Cardiac fibroblast (primary cell): ENCODE measurements at places on chromosomes 5 and 9.

DNA sequence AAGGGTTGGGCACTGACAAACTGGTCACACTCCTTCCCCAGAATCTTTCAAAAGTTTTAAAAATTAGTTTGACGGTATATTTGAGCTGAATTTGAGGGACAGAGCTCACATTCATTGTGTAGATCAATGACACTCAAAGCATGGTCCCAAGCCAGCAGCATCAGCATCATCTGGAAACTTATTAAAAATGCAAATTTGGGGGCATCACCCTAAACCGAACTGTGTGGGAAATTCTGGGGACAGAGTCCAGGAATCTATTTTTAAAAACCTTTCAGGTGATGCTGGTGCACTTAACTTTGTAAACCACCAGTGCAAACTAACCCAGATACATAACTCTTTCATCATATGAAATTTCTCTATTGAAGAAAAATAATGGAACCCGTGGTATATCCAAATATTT is 58.1 kb upstream of the MTAP start:
- no peak for DNase-seq

GRCh38 chr5:165617491-165617890 is 2112.1 kb downstream of the MAT2B start:
- no peak for DNase-seq

DNA sequence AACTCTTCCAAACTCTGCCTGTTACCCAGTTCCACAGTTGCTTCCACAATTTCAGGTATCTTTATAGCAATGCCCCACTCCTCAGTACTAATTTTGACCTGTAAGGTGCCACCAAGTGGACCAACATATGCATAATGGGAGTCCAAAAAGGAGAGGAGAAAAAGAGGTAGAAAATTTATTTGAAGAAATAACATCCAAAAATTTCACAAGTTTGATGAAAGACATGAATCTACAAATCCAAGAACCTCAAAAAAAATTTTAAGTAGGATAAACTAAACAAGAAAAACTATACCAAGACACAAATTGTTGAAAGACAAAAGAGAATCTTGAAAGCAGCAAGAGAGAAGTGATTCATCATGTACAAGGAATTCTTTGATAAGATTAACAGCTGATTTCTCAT is 79.8 kb downstream of the BARX1 start:
- DNase-seq = no peak

DNA sequence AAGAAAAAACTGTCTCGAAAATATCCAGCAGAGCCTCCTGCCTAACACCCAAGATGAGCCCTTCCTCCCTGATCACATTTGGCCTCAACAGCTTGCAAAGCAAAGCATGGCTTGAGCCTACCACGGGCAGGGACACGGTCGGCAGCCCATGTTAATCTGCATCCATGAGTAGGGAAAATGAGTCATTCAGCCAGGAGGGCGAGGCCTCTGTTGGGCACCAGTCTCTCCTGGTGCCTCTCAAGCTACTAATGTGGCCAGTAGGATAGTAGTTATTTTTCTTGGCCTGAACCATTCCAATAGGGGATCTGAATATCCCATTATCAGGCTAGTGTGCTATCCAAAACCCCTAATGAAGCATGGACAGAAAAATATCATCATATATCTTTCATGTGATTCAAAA is 43.0 kb upstream of the SHB start:
- DNase-seq = no peak

DNA sequence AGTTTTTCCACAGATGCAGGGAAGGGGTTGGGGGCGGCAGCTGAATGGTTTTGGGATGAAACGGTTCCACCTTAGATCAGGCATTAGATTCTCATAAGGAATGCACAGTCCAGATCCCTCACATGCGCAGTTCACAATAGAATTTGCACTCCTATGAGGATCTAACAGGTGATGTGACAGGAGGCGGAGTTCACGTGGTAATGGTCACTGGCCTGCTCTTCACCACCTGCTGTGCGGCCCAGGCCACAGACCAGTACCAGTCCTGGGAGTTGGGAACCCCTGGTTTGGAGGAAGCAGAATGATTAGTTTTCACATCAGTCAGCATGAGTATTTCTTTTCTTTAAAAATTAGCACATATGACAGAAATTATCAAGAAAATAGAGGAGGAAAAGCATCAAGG is 26.3 kb downstream of the ANP32B start:
- DNase-seq = no peak

DNA sequence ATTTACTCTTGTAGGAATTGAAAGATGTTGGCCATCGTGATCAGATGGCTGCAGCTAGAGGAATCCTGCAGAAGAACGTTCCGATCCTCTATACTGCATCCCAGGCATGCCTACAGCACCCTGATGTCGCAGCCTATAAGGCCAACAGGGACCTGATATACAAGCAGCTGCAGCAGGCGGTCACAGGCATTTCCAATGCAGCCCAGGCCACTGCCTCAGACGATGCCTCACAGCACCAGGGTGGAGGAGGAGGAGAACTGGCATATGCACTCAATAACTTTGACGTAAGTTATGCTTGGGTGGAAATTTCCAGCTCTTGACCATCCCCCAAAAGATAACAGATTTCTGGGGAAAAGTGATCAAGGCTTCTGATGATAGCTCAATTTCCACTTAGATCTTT is 50.6 kb downstream of the LRRTM2 start:
- peak; percentile 39 for DNase-seq

- peak; percentile 94 for DNase-seq
Measured at GRCh38 chr5:37738057-37738691, 101.7 kb downstream of the GDNF start.

- no peak for DNase-seq
Measured at GRCh38 chr5:118326481-118327045, 661.8 kb downstream of the DTWD2 start.

- DNase-seq = peak; percentile 25
Measured at GRCh38 chr5:151257731-151258181, 4.8 kb downstream of the GM2A start.

DNA sequence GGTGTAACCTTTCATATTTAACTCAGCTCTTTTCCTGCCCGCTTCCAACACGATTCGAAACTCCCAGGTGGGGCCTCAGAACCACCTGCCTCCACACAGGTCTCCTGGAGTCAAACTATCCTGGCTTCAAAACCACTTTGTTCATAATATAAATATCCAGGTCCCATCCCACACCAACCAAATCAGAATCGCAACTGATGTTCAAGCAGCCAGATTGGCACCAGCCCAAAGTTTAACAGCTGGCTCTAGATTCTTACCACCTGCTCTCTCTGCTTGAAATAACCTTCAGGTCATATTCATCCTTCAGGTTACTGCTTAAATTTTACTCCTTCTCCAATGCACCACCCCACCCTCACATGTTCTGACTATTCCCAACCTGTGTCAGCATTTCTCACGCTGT is 231.4 kb upstream of the TRPM3 start:
- DNase-seq = no peak

DNA sequence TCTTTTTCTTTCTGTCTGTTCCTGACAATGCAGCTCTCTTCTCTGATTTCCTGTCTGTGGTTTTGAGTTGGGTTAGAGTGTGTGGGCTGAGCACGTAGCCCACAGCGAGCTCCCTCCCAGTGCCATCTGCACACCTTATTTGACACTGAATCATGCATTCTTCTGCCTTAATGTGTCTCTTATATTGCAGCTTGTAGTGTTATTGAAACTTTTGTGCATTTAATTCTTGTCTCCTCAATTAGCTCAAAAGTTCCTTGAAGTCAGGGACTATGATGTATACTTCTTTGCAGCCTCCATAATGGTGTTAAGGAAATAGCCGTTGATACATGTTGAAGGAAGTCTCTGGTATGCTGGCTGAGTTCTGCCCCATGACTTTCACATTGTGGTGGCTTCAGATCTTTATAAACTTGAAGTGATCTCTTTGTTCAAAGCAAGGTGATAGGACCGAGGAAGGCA is 576.2 kb upstream of the CLINT1 start:
- no peak for DNase-seq

DNA sequence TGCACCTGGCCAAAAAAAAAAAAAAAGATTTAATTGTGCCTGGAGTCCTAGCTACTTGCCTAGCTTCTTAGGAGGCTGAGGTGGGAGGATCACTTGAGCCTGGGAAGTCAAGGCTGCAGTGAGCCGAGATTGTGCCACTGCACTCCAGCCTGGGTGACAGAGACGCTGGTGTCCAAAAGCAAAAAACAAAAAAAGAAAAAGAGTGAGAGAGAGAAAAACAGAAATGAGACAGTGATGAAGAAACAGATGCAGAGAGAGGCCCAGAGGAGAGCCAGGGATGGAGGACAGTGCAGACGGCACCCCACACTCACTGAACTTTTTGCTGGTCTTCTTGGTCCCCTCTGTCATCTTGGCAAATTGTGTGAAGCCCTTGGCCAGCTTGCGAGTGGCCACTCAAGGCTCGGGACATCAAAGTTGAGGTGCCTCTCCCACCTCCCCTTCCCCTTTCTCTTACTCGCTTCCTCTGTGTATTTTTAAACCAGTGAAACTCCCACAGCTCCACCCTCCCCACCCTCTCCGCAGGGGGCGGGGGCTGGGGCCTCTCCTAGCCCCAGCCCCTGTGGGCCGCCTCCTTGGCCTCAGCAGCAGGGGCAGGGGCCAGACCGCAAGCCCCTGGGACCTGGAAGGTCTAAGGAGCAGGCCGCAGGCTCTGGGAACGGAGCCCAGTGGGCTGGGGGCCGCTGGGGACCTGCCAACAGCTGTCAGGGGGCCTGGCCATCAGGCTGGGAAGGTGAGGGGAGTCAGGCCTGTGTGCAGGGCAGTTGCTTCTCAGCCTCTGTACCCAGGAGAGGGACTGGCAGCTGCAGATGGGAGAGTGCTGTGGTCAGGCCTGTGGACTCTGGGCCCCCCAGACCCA is at the start of gene SH2D3C:
Gene SH2D3C (minus strand): TSS at position 387 of the 856 bp plus-strand sequence. CDS start 39 bp downstream, at position 348.
- peak; percentile 52 for DNase-seq

DNA sequence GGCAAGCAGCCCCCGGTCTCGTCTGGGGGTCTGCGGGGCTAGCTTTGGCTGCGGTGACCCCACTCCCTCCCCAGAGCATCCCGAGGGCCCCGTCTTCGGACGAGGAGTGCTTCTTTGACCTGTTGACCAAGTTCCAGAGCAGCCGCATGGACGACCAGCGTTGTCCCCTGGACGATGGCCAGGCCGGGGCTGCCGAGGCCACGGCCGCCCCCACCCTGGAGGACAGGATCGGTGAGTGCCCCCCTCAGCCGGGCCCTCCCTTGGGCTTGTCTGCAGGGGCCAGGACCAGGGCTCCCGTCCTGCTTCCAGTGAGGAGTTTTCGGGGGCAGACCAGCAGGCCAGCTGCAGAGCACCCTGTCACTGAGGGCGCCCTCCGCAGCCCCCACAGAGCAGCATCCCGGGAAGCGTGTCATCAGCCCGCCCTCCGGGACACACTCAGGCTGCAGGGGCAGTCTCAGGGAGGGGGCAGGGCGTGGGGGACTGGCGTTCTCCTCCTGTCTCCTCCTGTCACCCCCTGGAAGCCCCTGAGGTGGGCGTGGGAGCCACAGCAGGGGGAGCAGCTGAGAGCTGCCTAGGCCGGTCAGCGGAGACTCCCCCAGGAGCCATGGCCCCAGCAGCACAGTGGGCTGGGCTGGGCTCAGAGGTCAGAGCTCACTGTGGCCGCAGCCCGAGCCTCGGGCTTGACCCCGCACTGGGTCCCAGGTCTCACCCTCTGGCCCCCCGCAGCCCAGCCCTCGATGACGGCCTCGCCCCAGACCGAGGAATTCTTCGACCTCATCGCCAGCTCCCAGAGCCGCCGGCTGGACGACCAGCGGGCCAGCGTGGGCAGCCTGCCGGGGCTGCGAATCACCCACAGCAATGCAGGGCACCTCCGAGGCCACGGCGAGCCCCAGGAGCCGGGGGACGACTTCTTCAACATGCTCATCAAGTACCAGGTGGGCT is 7.7 kb downstream of the DNLZ start:
- DNase-seq = no peak

DNA sequence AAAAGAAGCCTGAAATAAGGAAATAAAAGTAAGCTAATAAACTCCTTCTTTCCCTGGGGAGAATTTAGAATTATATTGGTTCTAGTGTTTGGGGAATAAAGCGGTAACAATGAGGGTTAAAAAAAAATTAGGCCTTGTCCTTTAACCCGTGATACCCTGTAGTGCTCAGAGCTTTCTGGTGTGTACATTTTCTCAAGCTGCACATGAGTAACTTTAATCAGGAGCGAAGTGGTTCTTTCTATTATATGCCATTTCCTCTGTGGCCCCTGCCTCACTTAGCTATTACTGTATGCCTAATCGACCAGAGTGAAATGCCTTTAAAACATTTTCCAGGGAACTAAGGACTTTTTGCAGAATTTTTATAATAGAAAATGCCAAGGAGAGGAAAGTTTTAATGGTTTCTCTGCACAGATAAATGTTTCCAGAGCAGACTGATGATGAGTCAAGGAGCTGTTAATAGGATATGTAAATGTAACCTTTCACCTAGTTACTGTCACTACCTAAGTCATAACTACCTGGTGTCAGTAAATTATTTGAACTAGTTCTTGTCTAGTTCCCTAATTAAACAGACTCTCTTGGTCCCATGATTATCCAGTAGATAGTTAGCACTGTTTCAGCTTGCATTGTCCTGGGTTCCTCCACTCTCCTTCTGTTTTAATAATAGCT is 7.6 kb downstream of the PAM start:
- no peak for DNase-seq

DNA sequence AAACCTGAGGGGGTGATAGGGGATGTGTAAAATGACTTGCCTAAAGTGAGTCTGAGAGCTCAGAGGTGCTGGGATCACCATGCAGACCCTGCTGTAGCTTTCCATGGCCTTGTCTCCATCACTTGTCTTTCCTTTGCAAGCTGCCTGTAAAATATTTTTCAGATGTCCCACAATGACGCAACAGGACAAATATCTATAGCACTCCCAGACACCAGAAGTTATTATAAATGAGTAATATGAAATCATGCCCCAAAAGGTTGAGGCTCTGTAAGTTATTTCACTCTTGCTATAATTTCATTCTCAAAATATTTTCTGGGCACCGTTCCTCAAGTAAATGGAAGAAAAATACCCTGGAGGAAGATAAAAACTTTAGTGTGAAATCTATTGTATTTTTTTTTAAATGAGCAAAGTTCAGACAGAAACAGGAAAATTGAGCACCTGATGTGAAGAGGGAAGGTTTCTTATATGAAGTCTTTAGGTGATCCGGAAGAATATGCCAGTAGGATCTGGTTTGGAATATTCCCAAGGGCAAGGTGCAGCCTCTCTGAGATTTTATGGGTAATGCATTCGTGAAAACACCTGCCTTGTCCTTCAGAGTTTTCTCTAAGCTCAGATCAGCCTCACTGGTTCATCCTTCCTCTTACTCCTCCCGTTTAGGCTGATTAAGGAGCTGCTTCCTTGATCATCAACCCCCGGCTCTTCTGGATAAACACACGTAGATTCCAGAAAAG is 138.3 kb upstream of the DMAC1 start:
- DNase-seq = no peak
